Stimulated activated CD4-positive, alpha-beta T cell treated with anti-CD3 and anti-CD28 coated beads, Interleukin-12 subunit alpha, Interleukin-12 subunit beta, amount 100 ng/mL, for 48 hours (primary cell): ENCODE measurements at places on chromosomes 3 and 15.

GRCh38 chr15:80904998-80905397 is 84.6 kb downstream of the MESD start:
- no peak for DNase-seq

- no peak for DNase-seq
Measured at GRCh38 chr15:99704444-99704838, 28.8 kb downstream of the LYSMD4 start.

- DNase-seq = no peak
Measured at GRCh38 chr3:129358772-129359371, 69.6 kb downstream of the EFCAB12 start.

GRCh38 chr15:89656116-89656815 is 999 bp upstream of the KIF7 start:
- no peak for DNase-seq

GRCh38 chr3:123739754-123740153 is 144.4 kb downstream of the MYLK start:
- DNase-seq = no peak

- no peak for DNase-seq
Measured at GRCh38 chr15:66955001-66955516, 110.3 kb upstream of the SMAD3 start.

GRCh38 chr15:38720893-38721567 is 156.4 kb upstream of the RASGRP1 start:
- DNase-seq = no peak

DNA sequence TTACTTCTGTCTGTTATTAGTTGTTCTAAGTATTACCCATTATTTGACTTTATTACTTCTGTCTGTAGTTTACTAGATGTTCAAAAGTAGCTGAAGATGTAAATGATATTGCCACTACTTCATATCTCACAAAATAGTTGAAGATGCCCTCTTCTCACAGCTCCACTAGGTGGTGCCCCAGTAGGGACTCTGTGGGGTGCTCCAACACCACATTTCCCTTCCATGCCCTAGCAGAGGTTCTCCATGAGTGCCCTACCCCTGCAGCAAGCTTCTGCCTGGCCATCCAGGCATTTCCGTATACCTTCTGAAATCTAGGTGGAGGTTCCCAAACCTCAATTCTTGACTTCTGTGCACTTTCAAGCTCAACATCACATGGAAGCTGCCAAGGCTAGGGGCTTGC is 80.8 kb downstream of the KCNH8 start:
- DNase-seq = no peak

- no peak for DNase-seq
Measured at GRCh38 chr3:22101811-22102210, 350.8 kb upstream of the ZNF385D start.

DNA sequence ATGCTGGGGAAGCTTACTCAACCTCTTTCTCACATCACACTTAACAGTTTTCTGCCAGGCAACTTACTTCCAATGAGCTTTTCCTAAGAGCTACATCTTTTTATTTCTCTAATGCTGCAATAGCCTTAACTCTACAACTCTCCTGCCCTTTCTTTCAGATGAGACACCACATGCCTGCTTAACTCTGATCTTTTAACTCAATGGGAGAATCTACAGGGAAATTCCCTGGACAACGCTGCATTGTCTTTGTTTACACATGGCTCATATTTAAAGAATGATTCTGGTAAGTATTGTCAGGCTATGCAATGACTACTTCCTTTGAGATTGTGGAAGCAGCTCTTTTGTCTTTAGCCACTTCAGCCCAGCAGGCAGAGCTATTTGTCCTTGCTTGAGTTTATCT is 353.1 kb upstream of the BCHE start:
- DNase-seq = no peak

DNA sequence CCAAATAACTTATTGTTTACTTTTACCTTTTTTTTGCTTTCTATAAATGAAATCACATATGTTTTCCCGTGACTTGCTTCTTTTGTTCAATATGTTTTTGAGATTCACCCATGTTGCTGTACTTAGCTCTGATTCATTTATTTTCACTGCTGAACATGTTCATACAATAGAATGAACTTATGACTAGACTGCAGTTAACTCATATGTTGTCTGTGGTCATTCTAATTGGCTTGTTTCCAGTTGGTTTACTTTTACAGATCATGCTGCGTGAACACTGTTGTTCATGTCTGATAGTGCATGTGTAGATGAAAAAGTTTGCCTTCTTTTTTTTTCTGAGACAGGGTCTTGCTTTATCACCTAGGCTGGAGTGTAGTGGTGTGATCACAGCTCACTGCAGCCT is 31.6 kb upstream of the SV2B start:
- DNase-seq = no peak

DNA sequence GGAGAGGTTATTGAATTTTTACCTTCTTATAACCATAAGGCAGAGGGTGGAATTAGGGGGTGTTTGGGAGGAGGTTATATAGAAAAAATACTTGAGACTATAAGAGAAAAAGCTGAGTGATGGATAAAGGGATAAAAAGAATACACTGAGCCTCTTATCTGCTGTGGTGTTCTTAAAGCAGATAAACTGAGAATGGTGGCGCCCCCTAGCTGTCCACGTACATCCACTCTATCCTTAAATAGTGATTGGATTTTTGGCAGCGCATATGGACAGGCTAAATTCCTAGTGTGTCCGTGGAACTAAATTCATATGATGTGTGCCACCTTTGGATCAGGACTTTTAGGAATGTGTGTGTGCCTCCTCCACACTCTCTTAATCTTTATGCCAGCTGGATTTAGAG is 121.1 kb downstream of the OXSM start:
- DNase-seq = peak; percentile 32

DNA sequence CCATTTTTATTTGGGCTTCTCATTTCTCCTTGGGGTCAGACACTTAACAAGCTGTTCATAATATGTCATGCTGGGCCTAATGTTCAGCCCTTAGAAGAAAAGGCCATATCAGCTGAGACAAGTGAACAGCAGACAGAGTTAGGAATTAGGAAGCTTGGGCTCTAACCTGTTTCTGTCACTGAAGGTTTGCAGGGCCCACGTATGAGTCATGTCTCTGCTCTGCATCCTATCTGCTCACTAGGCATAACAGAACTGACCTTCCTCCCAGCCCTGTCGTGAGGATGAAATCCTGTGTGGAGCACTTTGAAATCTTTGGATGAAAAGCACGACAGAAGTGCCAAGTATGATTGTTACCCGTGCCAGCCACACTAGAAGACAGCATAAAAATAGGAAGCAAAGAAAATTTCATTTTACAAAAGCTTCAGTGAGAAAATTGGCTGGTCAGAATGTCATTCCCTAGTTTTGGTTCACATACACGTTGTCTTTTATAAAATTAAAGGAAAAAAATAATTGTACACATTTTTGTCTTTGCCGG is 26.5 kb upstream of the CD47 start:
- DNase-seq = no peak

GRCh38 chr3:64888840-64889392 is 201.1 kb upstream of the ADAMTS9 start:
- no peak for DNase-seq

GRCh38 chr15:66923438-66923881 is 141.9 kb upstream of the SMAD3 start:
- peak; percentile 20 for DNase-seq

DNA sequence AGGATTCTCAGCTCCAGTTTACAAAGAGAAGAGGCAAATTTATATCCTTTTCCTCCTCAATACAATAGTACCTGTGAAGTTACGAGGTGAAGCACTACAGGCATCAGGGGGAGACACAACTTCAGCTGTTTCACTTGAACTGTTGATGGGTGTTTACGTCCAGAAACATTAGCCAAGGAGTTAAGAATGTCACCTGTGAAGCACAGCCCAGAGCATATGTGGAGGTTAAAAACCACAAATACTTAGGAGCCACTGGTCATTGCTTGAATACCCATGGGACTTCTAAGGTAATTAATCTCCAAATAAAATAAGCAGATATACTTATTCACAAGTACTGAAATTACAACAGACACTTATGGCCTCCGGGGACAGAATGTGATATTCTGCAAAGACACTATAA is 246.5 kb downstream of the ULK4 start:
- no peak for DNase-seq

- no peak for DNase-seq
Measured at GRCh38 chr15:34900748-34901147, 68.8 kb downstream of the AQR start.

DNA sequence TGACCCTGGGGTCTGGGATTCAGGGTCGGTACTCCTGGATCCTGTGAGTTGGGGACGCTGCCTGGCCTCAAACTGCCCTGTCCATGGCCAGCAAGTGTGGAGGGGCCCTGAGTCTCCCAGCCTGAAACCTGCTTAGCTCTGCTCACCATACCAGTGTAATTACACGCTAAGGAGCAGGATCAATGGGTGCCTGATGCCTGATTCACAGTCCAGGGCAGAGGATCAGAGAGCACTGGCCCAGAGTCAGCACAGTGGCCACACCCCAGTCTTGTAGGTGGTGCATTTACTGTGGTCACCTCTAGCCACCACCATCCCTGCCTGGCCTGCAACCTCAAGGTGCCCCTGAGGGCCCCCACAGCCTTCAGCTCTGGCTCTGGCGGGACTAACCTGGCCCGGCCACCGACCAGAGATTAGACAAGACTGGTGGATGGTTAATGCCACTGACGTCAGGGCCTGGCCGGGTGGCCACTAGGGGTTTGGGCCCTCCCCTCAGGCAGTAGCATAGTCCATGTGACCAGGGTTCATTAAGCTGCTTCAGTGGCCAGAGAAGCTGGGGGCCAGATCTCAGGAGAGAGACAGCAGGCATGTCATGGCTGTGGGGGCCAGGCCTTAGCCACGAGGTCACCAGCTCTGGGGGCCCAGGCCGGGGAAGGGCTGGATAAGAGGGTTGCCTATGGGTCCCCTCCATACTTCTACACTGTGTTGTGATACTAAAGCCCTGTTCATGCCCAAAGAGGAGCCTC is 3.3 kb upstream of the SLC38A3 start:
- no peak for DNase-seq

GRCh38 chr3:674116-674515 is 418.7 kb upstream of the CNTN6 start:
- no peak for DNase-seq

DNA sequence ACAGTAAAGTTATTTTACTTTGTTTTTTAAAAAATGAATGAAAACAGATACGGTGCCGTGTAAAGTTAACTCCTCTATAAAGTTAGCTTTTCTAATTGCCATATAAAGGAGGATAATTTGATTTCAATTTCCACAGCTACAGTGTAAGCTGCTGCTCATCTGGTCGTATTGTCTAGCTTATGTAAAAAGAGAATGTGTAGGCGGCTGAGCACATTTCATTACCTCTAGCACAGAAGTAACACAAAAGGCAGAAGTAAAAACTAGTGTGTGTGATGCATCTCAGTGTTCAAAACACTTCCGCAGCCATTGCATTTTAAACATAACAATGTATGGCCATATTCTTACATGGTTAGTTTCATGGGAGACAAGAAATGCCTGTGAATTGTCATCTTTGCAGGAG is 105.0 kb upstream of the P2RY1 start:
- no peak for DNase-seq

GRCh38 chr15:66899555-66900350 is 165.6 kb upstream of the SMAD3 start:
- no peak for DNase-seq

GRCh38 chr15:59137566-59137965 is 32.6 kb downstream of the CCNB2 start:
- no peak for DNase-seq

- no peak for DNase-seq
Measured at GRCh38 chr3:175149675-175150074, 290.5 kb downstream of the NAALADL2 start.

DNA sequence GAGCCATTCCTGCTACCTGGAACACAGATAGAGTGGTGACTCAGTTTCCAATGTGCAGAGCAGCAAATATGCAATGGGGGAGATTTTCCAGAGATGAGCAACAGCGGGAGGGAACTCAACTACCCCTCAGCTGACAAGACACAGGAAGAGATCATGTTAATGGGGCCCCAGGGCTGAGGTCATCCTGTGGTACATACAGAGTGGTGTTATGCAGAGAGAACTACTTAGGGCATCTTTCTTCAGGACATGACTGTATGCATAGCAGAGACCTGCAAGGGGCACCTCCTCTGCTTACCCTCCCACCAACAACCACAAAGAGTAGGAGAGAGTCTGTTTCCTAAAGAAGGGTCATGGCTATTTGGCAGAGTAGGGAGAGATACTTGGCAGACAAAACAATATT is 6.8 kb upstream of the TBC1D5 start:
- no peak for DNase-seq

DNA sequence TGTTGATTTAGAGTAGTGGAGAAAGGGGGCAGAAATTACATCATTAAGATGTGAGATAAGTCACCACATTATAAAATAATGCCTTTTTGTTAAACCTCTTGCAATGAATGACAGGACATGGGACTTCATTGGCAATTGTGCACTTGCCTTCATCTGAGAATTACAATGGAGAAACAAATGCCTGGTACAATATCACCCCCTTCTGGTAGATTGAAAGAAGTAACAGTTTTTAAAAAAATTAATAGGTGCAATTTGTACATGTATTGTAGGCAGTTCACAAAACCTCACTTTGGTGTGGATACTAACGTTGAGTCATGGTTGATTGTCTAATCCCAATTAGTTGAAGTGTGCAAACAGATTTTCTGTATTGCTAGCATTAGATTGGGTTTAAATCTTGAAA is 4.6 kb upstream of the P2RY14 start:
- no peak for DNase-seq

GRCh38 chr3:124885466-124886167 is 1.5 kb downstream of the ITGB5 start:
- DNase-seq = no peak

DNA sequence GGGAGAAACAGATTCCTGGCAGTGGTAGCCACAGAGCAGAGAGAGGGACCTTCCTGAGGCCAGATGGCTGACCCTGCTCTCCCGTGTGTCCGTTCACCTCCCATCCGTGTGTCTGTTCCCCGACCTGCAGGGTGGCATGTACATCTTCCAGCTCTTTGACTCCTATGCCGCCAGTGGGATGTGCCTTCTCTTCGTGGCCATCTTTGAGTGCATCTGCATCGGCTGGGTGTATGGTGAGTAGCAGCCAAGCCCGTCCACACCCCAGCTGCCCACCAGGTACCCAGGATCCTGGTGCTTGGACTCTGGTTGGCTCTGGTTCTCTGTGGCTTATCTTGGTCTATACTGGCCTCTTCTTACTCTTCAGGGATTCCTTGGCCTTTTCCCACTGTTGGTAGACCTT is 59.5 kb upstream of the SLC6A1 start:
- no peak for DNase-seq

GRCh38 chr15:52112203-52112750 is 298 bp downstream of the BCL2L10 start:
- no peak for DNase-seq

DNA sequence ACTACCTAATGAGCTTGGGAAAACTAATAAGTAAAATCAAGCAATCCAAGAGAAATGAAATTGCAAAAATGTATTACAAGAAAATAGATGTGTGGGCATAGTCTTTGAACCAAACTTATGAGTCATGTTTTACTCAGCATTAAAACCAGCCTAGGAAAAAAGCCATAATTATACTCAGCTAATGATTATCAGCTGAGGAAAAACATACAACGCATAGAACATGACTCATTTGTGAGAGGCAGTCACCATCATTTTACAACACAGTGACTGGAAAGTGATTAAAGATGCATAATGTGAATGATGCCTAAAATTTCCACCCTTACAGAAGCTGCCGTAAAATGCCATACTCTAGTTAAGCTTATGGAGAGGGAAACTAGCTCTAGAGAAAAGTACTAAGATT is 238.0 kb upstream of the EOMES start:
- no peak for DNase-seq
